ENCODE measurements at places on chromosomes 16 and 17.
A peak's percentile ranks its signal among the peaks of the same experiment; 100 is the strongest.

GRCh38 chr16:74842413-74842812 lies 67.8 kb upstream of the FA2H start:
- DNase-seq, result no peak

GRCh38 chr17:1644493-1645206 lies 882 bp downstream of the SCARF1 start:
- DNase-seq, result peak; percentile 31

DNA sequence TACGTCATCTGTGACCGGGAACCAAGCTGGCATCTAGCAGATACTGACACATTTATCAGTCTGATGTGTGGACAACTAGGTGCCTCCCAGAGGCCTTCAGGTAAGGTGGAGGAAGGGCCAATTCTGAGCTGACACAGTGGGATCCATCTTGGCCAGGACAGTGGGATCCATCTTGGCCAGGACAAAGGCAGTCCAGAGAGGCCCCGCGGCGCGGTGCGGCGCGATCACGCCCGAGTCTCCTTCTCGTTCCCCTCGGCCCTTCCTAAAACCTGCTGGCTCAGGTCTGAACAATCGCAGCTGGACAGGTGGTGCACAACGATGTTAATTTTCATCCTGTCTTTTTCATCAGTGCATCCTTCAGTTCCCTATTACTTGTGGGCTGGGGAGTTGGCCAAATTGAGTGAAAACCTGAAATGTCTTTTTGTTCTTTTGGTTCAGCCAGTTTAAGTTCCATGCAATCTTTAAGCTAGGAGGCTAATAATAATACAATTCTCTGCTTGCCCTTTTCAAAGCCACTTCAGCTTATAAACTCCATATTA lies 486 bp upstream of the WSB1 start:
- DNase-seq, result no peak

- DNase-seq, result no peak
Measured at GRCh38 chr17:59357219-59357697, 25.8 kb downstream of the YPEL2 start.

DNA sequence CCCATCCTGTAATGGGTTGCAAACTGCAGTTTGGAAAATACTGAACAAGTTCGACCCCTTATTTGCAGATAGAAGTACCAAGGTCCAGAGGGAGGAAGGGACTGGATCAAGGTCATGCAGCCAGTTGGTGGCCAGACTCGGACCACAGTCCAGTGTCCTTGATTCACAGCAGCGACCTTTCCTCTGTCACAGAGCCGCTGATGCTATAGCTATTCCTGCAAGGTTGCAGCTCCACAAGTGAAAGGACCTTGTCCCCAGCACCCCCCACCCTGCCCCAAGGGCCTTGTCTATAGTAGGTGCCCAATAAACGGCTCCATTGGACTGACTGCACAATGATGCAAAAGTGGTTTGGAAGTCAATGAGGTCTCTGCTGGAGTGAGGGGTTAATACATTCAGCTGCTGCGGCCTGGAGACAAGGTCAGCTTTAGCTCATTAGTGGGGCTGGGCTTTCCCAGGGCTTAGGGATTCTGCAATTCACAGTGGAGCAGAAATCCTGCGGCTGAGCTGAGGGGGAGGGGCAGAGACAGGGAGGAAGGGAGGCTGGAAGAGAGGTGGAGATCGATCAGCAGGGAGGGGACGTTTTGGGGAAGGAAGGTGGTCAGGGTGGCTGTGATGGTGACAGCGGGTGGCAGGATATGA lies 13.4 kb upstream of the CRHR1 start:
- DNase-seq, result no peak

DNA sequence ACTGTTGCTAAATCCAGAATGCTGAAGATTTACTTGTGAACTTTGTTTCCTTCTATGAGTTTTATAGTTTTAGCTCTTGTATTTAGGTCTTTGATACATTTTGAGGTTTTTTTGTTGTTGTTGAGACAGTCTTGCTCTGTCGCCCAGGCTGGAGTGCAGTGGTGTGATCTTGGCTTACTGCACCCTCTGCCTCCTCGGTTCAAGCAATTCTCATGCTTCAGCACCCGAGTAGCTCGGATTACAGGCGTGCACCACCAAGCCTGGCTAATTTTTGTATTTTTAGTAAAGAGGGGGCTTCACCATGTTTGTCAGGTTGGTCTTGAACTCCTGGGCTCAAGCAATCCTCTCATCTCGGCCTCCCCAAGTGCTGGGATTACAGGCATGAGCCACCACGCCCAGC lies 14.4 kb downstream of the TENT4B start:
- no peak for DNase-seq

- DNase-seq, result no peak
Measured at GRCh38 chr16:17364319-17365210, 106.2 kb downstream of the XYLT1 start.

- no peak for DNase-seq
Measured at GRCh38 chr17:64331366-64331765, 59.3 kb downstream of the PECAM1 start.

- DNase-seq, result no peak
Measured at GRCh38 chr17:48095611-48096010, 5.7 kb downstream of the CBX1 start.

GRCh38 chr16:83245061-83245460 lies 562.7 kb upstream of the HSBP1 start:
- DNase-seq, result no peak

DNA sequence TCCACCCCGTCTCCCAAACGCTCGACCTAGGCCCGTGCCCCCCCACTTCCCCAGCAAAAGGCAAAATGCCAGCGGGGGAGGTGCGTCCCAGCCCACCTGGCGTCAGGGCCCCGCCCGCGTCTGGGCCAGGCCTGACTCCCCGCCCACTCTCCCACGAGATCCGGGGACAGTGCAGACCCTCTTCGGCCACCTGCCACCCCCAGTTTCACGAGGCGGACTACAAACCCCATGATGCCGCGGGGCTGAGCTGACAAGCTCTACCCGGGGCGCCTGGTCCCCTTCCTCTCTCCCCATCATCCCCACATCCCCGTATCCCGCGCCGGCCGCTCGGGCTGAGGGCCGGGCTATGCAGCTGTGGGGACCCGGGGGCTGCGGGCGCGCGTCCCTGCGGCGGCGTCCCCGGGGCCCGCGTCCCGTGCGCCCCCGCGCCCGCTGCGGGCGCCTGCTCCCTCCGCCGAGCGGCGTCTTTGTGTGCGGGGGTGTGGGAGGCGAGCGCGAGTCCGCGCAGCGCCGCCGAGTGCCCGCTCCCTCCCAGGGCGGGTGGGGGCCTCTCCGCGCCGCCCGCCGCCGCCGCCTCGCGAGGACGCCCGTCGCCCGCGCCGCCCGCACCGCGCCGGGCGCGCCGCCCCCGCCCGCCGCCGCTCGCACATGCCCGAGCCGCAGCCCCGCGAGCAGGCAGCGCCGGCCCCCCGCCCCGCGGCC lies at the start of gene ANKRD13B:
Gene ANKRD13B (plus strand): TSS at position 283 of the 702 bp plus-strand sequence. CDS start 490 bp downstream, outside the sequence.
- DNase-seq, result no peak

- peak; percentile 52 for DNase-seq
Measured at GRCh38 chr17:50117202-50118051, 12.5 kb downstream of the SAMD14 start.

DNA sequence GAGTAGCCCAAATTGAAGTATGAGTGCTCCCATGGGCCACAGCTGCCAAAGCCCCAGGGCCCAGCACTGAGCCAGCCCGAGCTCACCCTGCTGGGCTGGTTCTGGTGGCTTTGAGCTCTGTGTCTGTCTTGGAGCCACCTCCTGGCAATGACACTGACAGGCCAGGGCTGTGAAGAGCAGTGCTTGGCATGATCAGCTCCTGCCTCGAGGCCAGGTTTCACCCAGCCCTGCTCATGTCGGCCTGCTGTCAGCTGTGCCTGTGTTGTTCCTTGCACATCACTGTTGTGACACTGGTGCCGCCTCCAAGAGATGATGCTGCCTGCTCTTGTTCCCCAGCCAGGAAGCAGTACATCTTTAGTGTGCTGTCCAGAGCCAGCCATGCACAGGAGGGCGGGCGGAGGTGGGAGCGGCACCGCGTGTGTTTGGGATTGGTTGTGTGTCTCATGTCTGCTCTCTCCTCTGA lies 26.0 kb downstream of the PLD6 start:
- DNase-seq, result no peak

GRCh38 chr16:89707695-89708094 lies 6.2 kb upstream of the SPATA2L start:
- no peak for DNase-seq

DNA sequence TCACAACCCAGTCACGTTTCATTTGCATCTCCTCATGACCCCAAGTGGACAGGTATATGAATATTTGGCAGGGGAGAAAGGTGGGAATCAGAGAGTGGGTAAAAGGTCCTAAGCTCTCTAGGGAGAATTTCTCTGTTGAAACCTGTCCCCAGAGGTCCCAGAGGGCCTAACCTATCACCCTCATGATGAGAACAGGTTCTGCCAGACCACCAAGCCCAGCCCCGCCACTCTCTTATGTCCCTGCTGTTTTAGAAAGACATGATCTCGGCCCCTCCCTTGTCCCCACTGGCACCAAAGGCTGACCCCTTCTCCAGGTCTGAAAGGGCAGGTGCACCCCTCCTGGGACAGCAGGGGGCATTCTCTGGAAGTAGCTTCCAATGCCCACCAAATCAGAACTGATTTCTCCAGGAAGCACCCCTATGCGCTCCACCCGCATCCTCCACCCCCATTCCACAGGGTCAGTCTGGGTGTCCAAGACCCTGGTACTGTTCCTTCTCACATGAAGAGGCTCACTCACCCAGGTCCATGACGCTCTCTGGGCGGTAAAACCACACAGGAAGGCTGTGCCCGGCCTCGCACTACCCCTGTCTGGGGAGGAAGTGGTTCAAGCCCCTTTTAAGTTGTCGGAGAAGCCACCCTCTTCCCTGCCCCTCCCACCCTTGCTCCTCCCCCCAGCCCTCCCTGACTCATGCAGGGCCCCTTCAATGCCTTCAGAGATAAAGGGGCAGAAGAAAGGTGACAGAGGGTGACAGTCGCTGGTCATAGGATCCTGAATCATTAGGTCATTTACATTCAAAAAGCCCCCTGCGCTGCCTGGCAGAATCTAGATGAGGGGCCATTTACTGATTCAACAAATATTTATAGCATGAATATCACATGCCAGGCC lies at the start of gene CCR7:
Gene CCR7 (minus strand): TSS at position 590 of the 886 bp plus-strand sequence. CDS start 63 bp downstream, at position 527.
- DNase-seq, result peak; percentile 91

DNA sequence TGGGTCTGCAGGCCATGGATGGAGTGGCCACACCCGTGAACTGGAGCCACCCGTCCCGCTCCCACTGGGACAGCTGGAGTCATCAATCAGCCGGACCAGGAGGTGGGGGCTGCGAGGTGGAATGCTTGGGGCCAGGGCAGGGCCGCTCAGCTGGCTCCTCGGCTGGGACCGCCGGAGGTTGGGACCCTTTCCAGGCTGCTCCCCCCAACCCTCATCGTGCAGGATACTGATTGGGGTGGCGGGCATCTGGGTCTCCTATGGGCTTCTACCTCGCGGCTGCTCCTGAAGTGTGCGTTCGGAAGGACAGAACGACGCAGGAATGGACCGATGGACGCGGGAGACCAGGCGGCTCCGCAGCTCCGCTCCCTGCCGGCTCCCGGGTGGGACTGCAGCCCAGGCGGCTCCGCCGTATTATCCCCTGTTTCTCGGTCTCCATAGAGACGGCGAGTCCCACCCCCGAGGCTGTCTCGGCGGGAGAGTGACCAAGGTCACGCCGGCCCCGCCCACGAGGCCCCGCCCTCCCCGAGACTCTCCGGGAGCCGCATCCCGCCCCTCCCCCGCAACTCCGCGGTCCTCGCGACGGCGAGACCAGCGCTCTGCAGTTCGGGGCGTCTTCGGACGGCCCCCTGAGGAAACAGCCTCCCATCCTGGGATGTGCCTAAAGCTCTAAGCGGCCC lies at the start of gene TPPP3:
Gene TPPP3 (minus strand): TSS at position 388 of the 677 bp plus-strand sequence. CDS start 2,387 bp downstream, outside the sequence.
- DNase-seq, result peak; percentile 81

DNA sequence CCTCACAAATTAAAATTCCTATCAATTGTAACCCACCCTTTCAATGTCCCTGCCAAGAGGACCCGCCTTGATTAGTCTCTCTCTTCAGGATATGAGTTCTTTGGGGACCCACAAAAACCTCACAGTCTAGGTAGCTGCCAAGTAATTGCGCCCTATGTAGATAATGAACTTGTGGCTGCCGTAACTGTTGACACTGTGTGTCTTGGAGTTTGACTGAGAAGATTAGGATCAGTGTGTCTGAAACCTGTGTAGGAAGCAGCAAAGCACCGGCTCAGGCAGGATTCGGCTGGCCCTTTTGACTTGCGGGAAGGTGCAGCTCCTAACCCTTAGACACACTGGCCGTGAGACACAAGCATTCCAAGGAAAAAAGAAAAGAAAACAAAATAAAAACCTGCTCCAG lies 17.8 kb upstream of the SLC6A4 start:
- DNase-seq, result no peak

DNA sequence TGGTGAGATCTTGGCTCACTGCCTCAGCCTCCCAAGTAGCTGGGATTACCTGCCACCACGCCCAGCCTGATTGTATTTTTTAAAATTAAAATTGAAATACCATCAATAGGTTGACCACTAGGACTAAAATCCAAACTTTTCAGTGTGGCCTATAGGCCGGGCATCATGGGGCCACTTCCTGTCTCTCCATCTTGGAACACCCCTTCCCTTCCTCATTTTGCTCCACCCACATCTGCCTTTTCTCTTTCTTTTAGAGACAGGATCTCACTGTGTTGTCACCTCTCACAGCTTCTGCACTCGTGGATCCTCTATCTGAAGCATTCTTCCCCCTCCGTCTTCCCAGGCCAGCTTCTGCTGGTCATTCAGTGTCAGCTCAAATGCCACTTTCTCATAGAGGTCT lies 57.0 kb downstream of the BMERB1 start:
- no peak for DNase-seq

DNA sequence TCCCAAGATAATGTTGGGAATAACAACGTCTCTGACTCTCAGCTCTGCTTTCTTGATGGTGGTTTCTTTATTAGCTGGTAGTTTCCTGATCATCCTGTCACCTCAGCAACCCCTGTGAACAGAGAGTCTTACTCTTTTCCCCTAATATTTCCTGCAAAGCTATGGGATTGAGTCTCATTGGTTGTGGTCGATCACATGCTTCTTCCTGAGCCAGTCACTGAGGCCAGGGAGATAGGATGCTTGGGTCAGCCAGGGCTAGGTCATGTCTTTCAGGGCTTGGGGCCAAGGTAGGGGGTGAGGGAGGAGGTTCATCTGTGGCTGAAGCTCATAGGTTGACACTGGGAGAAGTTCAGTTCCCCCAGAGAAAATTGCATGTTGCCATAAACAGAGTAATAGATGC lies 114.3 kb downstream of the ABCC1 start:
- DNase-seq, result peak; percentile 41

- no peak for DNase-seq
Measured at GRCh38 chr16:79816081-79816497, 215.6 kb upstream of the MAF start.

DNA sequence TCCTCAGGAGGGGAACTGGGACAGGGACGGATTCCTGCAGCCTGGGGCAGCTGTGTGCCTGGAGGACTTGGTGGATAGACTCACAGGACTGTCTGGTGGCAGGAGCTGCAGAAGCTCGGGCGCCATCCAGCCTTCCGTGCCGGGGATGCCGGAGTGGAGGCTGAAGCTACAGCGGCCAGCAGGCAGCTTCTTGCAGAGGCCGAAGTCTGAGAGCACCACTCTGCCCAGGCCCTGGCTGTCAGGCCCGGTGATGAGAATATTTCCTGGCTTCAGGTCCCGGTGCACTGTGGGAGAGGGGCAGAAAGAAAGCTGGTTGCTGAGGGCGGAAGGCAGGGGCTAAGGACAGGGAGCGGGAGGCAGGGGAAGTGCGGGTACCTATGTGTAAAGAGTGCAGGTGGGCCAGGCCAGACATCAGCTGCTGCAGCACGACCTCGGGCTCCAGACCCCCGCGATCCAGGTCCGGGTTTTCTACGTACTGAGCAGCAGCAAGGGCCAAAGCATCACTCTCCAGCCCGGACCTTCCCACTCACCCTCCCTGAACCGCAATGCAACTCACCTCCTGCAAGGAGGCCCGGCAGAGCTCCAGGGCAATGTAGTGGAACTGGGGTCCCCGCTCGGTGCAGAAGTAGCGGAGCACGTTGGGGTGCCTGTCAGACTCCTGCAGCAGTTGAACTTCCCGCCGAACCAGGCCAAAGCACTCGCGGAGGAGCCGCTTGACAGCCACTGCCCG lies 16.1 kb downstream of the PLK1 start:
- no peak for DNase-seq

All from erythroblast (primary cell).